Liver (tissue), 10 donors: ENCODE measurements at places on chromosomes 6 and 20. TPM values are rescaled to one million over a fixed set of nuclear protein-coding genes. Genes with fewer than 3 reads are reported as not detected.

ZSCAN23 gene
- 0.65 TPM for total RNA-seq

HNF4A gene
- total RNA-seq, result 51.7 TPM

GRCh38 chr6:145453376-145453775, 281.9 kb downstream of the EPM2A start:
- no peak overlapping the region for H3K4me3 ChIP-seq
- H3K4me1 ChIP-seq, result no peaks in the 10 kb centered on the region
- DNase-seq, result no peak

GRCh38 chr6:44480097-44480541, 92.6 kb downstream of the CDC5L start:
- no peaks in the 10 kb centered on the region for H3K36me3 ChIP-seq
- no peak overlapping the region for H3K4me3 ChIP-seq
- H3K27me3 ChIP-seq, result no peaks in the 10 kb centered on the region
- no peak for DNase-seq
- no peak overlapping the region for H3K27ac ChIP-seq
- H3K4me1 ChIP-seq, result no peaks in the 10 kb centered on the region

GRCh38 chr6:144895313-144896278, 610.5 kb downstream of the UTRN start:
- H3K4me3 ChIP-seq, result no peak overlapping the region
- no peak for DNase-seq
- no peak overlapping the region for H3K27ac ChIP-seq
- no peaks in the 10 kb centered on the region for H3K36me3 ChIP-seq

GRCh38 chr20:19824861-19825260, 66.8 kb downstream of the RIN2 start:
- H3K27me3 ChIP-seq, result no peaks in the 10 kb centered on the region
- no peaks in the 10 kb centered on the region for H3K36me3 ChIP-seq
- no peak overlapping the region for H3K4me3 ChIP-seq
